IPS DF 19.7 (cell line): ENCODE measurements at places on chromosomes 11 and 22.

DNA sequence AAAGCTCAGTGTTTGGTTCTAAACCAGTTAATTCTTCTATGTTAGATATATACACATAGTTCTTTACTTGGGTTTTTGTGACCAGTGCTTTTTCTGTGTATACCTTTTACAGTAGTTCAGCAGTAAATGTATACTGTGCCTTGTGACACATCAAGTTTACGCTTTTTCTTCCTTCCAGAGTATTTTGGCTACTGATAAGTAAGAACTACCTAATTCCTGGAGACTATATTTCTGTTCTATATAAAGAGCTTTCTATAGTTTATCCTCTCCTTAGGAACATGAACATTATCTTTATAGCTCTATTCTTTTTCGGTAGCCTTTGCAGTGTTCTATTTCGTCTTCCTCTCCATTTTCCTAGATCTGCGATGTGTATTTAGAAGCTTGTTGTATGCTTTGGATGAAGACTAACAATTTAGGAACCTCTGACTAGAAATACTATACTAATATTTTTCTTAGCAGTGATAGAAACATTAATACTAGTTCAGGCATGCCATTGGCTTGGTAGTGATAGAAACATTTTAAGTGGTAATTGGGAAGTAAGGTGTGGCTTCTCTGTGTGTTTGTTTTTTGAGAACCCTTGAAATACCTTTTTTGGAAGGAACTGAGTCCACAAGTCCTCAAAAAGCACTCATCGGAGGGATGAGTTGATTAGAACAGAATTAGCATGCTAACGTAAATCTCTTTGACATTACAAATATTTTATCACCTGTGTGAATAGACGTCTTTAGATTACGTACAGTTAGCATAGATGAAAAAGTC is 74.6 kb downstream of the ARHGEF12 start:
- no peak for DNase-seq

DNA sequence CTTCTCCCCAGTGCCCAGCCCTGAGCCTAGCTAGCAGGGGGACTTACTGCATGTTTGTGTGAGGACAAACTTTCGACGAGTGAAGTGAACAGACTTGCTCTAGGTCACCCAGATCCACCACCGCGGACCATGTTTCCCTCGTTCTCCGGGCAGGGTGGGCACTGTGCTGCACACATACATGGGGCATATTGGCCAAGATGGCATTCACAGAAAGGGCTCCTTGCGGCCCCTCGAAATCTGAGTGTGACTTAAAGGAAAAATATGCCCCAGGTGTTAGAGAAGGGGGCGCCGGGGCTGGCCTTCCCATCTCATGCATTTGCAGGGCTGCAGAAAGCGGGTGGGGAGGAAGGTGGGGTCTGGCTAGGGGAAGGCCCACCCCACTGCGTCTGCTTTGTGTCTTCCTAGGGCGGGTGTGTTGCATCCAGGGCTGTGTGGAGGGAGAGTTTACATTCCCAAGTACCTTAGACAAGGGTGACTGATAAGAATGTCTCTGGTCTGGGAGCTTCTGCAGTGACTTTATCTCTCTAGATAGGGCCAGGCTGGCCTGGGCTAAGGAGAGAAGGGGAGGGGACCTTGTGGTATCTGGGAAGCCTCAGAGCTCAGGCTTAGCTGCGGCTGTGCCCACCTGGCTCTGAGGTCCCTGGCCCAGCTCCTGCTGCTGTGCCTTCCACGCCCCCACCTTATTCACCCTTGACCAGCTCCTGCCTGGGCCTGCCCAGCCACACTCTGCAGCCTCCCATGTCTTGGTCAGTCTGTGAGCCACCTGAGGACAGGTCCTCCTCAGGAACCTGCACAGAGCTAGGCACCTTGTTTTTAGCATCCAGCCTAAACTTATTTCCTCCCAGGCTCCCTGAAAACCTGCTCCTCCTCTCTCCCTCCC is 45.8 kb downstream of the LRRC32 start:
- no peak for DNase-seq

- no peak for DNase-seq
Observed at GRCh38 chr11:42249956-42250355, 790.5 kb upstream of the LRRC4C start.

GRCh38 chr22:42436404-42436803 is 4.2 kb upstream of the NFAM1 start:
- no peak for DNase-seq

DNA sequence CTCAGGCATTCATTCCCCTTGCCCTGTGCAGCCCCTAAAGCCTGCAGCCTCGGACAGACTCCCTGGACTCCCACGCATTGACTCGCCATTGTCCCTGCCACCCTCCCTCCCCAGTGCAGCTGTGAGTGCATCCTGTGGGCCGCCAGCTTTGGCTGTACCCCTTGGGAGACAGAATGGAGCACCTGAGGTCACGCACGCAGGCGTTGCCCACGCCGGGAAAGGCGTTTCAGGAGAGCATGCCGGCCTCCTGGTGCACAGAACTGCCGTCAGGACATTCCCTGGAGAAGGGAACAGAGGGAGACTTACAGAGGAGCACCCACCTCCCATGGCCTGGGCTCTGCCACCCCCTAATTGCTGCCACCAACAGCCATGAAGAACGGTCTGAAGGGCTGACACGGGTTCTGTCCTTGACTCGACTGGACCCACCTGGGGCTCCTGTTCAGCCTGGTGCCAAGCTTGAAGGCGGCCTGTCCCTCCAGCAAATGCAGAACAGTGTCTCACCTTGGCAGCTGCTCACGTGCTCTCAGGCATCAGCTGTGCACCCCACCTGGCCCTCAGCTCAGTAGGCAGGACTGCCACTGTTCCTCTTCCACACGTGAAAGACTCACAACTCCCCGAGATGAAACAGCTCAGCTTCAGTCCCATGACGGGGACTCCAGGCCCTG is 503.8 kb downstream of the BRD1 start:
- no peak for DNase-seq

DNA sequence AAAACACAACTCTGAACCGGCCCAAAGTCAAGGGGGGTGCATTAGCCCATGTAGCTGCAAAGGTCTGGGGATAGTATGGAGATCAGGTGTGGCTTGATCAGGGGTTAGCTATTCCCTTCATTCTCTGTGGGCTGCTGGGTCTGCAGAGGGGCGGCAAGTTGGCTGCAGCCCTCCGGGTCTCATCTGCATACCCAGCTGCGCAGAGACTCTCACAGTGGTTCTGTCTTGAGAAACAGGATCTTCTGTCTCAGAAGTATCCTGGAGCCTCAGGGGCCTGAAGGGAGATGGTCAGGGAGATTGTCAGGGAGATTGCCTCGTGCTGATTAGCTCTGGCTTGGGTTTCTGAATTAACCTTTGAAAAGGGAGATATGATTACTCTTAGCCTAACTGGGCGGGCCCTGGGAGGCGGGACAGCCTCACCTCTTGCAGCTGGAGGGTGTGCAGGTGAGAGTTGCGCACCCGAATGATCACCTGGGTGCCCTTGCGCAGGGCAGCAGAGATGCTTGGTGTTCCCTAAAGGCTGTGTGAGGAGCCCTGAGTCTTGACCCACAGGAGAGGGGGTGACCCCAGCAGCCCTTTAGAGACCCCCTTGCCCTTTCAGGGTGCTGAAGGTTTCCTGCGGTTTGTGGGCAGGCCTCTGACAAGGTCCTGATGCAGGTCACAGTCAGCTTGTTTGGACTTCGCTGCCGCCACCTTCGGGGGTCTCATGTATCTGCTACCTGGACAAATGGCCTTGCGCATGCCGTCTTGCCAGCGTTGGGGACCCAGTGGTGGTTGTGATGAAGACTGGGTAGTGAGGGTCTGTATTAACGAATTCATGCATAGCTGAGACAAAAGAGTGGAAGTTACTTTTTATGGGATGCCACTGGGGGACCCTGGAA is 7.3 kb downstream of the ARHGAP8 start:
- DNase-seq = no peak

GRCh38 chr11:112121981-112122615 is 35.4 kb downstream of the SDHD start:
- no peak for DNase-seq

GRCh38 chr11:75152651-75153427 is 1.9 kb downstream of the SLCO2B1 start:
- no peak for DNase-seq

DNA sequence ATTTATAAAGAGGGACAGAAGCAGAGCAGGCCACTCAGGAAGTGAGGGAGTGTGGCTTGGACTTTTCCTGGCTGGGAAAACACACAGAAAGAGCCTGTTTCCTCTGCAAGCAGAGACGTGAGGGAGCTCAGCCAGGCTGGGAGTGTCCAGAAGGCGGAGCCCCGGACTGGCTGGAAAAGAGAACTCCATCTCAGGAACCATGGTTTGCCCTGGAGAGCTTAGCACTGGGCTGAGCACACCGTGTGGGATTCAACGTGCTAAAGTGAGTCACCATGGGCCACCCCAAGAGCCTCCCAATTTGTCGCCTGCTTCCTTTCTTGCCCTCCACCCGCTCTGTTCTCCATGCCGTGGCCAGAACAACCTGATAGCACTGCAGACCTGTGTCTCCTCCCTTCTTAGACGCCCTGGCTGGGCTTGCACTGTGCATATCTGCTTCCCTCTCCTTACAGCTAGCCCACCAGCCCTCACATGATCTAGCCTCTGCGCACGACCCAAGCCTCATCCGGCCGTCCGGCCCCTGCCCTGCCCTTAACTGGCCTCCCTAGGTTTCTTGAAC is 51.8 kb downstream of the GALNT18 start:
- no peak for DNase-seq

DNA sequence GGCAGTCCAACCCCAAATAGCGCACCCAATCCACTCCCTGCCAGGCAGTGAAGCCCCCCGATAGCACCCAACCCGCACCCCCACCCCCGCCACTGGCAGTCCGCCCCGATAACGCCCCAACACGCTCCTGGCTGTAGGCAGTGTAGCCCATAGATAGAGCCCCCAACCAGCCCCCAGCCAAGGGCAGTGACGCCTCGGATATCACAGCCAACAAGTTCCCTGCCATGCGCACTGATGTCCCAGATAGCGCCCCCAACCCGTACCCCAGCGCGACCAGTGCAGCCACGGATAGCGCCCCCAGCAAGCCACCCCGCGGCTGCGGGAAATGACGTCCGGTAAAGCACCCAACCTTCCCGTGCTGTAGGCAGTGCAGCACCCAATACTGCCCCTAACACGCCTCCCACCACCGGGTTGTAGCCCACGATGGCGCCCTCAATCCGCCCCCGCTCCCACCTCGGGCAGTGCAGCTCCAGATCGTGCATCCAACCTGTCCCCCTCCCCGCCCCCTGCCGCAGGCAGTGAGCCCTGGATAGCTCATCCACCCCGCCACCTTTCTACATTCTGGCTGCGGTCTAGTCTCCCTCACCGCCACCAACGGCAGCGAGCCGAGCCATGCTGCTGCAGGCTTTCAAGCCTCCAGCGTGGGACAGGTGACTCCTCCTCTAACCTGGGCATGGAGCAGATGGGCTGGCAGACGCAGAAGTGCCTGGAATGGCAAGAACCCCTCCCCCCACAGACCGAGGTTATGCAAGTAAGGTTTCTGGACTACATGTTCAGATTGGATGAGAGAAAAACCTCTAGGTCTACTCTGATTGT is 625 bp downstream of the RFPL2 start:
- no peak for DNase-seq

DNA sequence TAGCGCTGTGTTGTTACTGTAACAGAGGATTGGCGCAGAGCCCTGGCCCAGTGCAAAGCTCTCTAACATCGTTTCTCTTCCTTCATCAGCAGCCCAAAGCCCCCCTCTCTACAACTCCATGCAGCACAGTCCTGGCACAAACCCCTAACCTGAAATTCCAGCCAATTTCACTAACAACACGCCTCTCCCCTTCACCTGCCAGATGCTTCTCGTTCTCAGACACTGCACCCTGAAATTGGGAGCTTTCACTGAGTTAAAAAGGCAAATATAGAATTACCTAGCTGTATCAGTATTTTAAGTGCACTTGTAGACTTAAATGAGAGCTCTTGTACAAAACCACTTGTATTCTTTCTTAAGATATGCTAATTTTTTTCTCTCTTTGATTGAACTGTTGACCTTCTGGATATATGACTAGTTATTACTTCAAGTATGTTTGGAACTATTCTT is 16.3 kb downstream of the GRAP2 start:
- no peak for DNase-seq

- no peak for DNase-seq
Observed at GRCh38 chr11:123603666-123604065, 50.8 kb downstream of the SCN3B start.

- DNase-seq = no peak
Observed at GRCh38 chr11:117717485-117718314, 79.3 kb downstream of the DSCAML1 start.

DNA sequence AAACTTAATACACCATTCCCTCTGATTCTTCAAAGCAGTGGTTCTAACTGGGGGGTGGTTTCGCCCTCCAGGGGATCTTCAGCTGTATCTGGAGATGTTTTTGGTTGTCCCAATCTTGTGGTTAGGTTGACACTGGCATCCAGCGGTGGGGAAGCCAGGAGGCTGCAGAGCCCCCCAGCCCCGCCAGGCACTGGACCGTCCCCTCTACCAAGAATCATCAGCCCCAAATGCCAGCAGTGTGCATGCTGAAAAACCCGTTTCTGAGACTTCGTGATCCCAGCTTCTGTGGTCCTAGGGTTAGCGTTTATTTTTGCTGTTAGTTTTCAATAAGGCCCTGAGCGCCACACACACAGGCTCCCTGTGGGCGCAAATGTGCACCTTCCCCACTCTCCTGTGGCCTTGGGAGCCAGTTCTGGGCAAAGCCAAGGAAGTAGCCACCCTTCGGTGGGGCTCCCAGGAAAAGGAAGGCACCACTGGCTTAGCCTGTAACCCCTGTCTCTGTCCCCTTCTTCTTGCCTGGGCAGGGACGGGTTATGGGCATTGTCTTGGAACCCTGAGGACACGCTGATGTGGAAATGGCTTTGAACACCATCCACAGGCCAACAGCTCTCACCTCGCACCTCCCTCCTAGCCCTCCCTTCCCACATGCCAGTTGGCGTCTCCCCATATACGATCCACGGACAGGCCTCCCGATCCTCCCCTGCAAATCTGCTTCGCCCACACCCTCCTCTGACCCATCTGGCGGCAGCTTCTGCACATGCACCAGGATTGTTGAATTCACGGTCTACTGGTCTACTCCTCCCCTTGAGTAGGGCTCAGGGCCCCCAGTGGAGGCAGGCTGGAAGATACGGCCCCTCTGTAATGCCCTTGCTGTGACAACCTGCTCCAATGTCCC is 71.4 kb upstream of the CCND1 start:
- no peak for DNase-seq

DNA sequence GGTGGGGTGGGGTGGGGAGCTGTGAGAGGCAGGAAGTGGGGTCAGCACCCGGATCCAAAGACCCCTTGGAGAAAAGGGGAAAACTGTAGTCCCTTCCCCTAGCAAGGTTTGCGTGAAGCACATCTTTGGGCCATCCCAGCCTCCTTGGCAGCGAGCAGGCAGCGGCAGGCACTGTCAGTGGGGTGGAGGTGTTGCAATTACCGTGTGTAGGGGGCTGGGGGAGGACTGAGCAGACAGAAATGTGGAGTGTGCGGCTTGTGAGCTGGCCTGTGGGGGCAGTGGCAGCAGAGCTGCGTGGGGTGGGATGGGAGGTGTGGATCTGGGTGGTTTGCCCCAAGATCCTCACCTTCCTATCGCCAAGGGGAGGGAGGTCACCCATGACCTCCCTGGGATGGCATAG is 16.4 kb downstream of the DAGLA start:
- DNase-seq = no peak
